ENCODE measurements at places on chromosomes 7 and 10. TPM values are rescaled to one million over a fixed set of nuclear protein-coding genes. Genes with fewer than 3 reads are reported as not detected.

- H3K27me3 ChIP-seq: no peaks in the 10 kb centered on the region
- DNase-seq: no peak
- no peak overlapping the region for H3K4me3 ChIP-seq
- H3K4me1 ChIP-seq: no peaks in the 10 kb centered on the region
Observed at GRCh38 chr10:121096617-121097431, 245.7 kb downstream of the WDR11 start.

GRCh38 chr7:3461923-3462322 lies 160.9 kb downstream of the SDK1 start:
- H3K27ac ChIP-seq: peak overlapping the region; percentile 36
- H3K27me3 ChIP-seq: peaks cover 4% of the 10 kb centered on the region

- H3K27me3 ChIP-seq: no peaks in the 10 kb centered on the region
- no peak for DNase-seq
- H3K4me3 ChIP-seq: no peak overlapping the region
Observed at GRCh38 chr7:158018098-158018762, 569.4 kb downstream of the PTPRN2 start.

DNA sequence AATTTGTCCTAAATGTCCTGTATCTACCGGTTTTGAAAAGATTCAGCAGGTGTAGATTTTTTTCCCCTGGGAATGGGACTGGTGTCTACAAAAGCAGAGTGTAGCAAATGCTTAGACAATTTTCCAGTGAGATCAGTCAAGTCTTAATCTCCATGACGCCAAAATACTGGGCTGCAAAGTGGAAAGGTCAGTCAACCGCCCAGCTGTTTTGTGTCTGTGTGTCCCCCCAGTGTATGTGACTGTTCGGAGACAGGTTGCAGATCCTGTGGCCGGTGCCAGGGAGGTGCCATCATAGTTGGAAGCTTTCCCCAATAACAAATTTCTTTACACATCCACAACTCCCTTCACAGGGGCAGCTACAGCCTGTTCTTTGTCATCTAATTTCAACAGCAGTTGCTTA lies 263.8 kb downstream of the ARHGAP12 start:
- H3K4me1 ChIP-seq: no peaks in the 10 kb centered on the region
- H3K36me3 ChIP-seq: no peaks in the 10 kb centered on the region
- H3K27ac ChIP-seq: no peak overlapping the region

DNA sequence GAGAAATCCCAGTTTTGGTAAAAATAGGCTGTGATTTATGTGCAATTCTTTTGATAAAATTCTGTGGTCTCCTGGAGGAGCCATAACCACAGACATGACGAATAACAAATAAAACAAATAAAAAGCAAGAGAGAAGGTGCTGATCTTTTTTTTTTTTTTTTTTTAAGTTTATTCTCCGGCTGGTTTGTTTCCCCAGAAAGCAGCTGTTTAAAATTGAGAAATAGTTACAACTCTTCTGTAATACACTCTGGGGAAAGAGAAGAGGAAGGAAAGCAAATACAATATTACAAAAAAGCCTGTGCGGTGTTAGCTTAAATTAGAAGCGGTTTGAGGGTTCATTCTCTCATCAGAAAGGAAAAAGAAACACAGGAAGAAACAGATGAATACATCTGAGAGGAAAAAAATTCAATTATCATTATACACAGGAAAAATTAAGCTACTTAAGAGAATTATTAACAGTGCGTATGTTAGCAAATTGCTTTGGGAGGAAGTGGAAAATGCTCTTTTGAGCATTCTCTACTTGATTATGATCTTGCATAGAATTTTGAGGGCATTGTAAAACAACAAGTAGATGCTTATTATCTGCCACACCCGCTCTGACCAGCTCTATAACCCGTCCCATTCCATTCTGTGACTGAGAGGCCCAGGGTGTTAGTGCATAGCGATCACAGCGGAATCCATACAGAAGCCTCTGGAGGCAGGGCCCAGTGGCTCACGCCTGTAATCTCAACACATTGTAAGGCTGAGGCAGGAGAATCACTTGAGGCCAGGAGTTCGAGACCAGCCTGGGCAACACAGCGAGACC lies 40.6 kb upstream of the WAC start:
- no peak for DNase-seq
- no peak overlapping the region for H3K4me3 ChIP-seq
- peaks cover 1% of the 10 kb centered on the region for H3K4me1 ChIP-seq
- no peak overlapping the region for H3K27ac ChIP-seq

PPP1R17 gene
- total RNA-seq: not detected

All from activated CD4-positive, alpha-beta memory T cell treated with anti-CD3 and anti-CD28 coated beads, Interleukin-2, amount 10 ng/mL, durations not matched to agents 7 days and 5 days (primary cell).